Endothelial cell (in vitro differentiated cells): ENCODE measurements at places on chromosomes 4 and X.

DNA sequence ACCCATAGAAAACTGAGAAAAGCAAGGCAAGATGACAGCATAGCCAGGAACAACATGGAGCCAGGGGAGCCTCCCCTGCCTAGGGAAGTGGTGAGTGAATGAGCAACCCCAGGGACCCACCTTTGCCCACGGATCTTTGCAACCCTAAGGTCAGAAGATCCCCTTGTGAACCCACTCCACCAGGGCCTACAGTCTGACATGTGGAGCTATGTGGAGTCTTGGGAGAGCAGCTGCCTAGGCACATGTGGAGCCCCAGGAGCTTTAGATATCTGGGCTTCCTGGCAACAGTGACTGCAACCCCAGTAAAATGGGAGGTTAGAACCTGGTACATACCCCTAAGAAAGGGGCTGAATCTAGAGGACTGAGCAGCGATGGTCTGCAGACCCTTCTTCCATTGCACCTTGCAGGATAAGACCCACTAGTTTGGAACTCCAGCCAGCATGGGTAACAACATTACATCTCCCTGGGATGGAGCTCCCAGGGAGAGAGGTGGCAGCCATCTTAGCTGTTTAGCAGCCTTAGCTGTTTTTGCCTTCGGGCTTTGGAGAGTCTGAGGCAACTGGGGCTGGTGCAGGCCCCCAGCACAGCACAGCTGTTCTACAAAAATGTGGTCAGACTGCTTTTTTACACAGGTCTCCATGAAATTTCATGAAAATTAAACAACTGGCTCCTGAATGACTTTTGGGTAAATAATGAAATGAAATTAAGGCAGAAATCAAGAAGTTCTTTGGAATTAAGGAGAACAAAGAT, 104.7 kb upstream of the TRIM2 start:
- DNase-seq: no peak

- no peak for DNase-seq
Measured at GRCh38 chrX:8849945-8850344, 48.8 kb upstream of the FAM9A start.

DNA sequence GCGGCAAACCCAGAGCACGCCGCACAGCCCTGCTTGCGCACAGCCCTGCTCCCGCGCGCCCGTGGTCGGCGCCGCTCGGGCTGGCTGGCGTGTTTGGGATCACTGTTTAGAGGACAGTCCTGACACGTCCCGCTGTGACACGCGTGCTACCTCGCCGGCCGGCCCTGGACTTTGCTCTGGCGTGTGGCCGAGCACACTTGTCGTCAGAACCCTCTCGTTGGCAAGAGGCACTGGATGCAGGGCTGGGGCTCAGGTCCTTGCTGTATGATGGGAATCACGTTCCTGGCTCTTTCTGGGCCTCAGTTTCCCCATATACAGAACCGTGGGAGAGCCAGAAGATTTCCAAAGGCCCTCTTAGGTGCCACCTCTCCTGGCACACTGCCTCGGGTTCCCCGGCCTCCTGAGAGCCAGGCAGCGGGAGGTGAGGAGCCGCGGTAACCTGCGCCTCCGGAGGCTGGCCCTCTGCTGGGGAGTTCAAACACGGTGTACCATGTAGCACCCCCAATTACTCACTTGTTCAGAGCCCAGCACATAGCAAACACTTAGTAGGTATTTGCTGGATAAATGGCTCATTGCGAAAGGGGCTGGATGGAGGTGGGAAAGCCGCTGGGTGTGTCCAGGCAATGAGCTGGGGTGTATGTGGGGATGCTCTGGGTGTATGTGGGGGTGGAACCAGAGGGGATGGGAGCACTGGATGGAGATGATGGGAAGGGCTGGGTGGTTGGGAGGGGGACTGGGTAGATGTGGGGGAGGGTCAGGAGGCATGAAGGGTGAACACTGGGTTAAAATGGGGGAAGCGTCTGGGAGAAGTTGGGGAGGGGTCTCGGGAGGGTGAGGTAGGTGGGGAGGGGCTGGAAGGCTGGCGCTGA, 76.6 kb downstream of the HTRA3 start:
- no peak for DNase-seq

DNA sequence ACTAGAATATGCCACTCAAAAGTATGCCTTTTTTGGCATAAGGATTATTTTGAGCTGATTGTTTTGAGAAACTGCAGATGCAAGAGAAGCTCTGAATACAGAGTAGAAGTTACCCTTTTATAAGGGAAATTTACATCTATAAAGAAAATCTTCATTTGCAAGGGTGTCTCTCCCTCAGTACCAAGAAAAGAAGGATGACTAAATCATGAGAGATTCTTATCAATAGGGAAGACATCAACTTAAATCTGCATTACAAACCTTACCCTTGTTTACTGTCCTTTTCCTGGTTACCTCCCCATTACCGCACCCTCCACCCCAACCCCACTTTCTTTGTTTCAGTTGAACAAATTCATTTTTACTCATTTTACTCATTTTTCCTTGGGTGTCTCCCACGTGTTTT, 62.5 kb downstream of the RLIM start:
- no peak for DNase-seq

GRCh38 chr4:119233191-119233590, 20.7 kb downstream of the USP53 start:
- no peak for DNase-seq

GRCh38 chrX:150574559-150575418, 6.4 kb downstream of the MTM1 start:
- no peak for DNase-seq

- no peak for DNase-seq
Measured at GRCh38 chr4:1938027-1938426, 66.8 kb downstream of the NSD2 start.

GRCh38 chr4:38114386-38115150, 154.4 kb downstream of the PTTG2 start:
- peak; percentile 12 for DNase-seq

DNA sequence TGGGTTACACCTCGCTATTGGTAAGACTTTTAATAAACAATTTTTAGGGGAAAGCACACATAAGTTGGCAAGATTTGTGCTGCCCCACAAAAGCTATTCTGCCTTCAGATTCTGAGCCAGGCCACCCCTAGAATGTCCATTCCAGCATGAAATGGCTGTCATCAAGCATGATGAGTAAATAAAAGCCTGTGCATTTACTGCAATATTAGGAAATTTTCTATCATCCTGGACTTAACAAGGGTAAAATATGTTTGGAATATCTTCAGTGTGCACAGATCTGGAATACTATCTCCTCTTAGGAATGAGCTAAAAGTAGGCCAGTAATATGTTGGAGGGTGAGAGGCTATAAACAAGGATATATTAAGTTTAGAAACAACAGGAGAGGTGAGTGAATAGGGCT, 510.9 kb downstream of the ANKRD50 start:
- DNase-seq: no peak

DNA sequence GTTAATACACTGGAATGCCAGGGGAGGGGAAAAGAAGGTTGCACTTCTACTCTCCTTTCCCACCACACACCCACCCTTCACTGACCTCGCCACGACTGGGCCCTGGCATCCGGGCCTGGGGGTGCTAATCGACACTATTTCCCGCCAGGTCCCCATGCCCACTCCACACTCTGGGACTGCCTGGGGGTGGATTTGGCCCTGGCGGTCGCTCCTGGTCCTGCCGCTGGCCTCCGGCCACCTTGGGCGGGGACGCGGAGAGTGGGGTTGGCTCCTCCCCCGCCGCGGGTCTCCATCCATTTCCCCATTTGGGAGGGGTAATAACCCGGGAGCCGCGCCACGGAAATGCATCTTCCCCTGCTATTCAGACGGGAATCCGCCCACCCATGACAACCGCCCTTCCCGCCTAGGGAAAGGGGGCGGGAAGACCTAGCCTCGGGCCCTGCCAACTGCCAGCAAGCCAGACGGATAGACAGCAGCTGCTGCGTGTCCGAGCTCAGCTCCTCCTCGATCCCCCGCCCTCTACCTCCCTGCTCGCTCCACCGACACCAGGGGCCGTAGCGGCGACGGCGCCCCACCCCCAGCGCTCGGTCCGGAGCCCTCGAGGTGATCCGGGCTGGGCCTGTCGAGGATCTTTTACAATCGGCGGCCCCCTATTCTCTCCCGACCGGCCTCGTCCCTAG, 78.1 kb downstream of the RLIM start:
- peak; percentile 77 for DNase-seq

DNA sequence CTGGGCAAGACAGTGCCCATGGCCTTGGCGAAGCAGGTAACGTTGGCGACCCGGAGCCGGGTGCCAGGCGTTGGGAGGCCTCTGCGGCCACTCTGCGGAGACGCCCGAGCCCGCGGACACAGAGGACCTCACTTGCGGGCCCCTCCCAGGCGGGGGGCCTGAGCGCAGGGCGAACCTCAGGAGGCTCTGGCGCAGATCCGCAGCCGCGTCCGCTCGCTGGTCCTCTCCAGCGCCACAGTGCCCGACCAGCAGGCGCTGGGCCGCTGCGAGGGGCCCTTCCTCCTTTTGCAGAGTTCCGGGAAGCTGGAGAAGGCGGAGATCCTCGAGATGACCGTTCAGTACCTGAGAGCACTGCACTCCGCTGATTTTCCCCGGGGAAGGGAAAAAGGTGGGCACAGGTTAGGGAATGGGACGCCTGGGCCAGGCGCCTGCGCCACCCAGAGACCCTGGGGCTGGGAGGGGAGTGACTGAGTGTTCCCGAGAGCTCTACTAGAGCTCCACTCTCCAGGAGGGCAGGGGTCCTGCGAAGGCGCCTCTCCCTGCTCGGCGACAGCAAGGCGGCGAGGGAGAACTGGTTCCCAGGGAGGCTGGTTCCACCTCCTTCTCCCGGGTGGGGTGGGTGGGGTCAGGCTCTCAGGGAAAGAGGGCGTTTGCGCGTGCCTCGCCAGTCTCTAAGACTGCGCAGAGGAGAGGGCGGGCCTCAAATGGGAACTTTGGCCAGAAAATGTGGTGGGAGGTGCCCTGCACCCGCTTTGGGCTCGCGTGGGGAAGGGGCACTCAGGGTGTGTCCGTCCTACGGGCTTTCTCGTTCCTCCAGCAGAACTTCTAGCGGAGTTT, 1.4 kb downstream of the HELT start:
- peak; percentile 32 for DNase-seq

- DNase-seq: no peak
Measured at GRCh38 chr4:89299153-89299791, 8.3 kb downstream of the GPRIN3 start.

GRCh38 chr4:86595426-86595805, 1.3 kb downstream of the PTPN13 start:
- DNase-seq: no peak

- DNase-seq: peak; percentile 50
Measured at GRCh38 chr4:73341454-73341853, 62.6 kb upstream of the ALB start.

DNA sequence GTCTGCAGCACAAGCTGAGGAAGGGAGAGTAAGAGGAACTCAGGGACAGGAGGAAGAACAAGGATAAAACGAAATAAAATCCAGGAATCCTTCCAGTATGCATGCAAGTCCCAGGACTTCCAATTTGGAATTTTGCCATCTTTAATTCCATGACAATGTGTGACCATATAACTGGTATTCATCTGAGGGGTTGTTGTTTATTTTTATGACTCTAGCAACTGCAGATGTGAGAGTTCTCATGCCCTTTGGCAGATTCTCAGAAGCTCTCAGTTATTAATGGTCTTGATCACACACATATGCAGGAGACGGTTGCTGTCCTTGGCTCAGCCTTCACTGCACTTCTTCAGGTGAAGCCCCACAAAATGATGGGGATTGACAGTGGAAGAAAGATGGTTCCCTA, 148.2 kb downstream of the SMIM20 start:
- no peak for DNase-seq

- DNase-seq: no peak
Measured at GRCh38 chr4:110533940-110534339, 58.0 kb downstream of the ENPEP start.

DNA sequence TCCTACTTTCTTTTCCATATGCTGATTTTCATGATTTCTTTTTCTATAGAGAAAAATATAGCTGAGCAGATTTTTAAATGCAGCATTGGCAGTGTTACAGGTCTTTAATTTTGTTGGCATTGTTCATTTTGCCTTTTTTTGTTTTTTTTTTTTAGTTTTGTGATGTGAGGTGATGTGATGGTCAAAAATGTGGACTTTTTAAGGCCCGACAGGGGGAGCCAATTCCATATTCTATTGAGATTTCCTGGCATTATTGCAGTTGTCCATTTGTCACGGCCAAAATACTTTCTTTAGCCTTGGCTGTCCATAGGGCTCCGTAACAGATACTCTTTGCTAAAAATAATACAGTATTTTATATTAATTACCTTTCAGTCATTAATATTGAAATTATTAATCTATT, 47.8 kb downstream of the SLIT2 start:
- peak; percentile 11 for DNase-seq

DNA sequence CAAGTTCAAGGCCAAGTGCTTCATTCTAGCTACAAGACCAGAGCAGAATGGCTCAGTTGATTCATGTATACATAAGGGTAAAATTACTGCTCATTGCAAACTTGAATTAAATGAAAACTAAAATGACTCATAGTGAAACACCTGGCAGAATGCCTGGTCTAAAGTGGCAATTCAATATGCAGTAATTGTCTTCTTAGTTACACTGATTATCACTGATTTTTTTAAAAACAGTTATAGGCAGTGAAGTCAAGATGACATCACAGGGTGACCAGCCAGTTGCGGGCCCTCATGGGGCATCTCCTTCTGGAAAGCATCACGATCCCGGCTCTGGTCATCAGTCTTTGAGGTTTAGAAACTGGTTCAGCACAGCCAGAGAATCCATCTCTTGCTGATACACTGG, 154.2 kb downstream of the RAB28 start:
- DNase-seq: no peak
